ENCODE measurements at places on chromosomes 4 and X.

DNA sequence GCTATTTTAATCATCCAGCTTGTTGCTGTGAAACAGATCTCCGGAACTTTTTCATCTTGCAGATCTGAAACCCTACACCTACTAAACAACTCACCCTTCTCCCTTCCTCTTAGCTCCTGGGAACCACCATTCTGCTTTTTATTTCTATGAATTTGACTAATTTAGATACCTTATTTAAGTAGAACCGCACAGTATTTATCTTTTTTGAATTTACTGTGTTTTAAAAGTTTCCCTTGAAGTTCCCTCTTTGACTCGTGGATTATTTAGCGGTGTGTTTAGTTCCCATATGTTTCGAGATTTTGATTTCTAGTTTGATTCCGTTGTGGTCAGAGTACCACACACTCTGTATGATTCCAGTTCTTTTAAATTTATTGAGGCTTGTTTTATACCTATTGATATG, 44.6 kb downstream of the EIF2S3 start:
- no peak for DNase-seq

- peak; percentile 35 for DNase-seq
Measured at GRCh38 chr4:144663834-144664475, 18.0 kb downstream of the HHIP start.

GRCh38 chr4:69032847-69033638, 63.2 kb upstream of the UGT2B7 start:
- no peak for DNase-seq

DNA sequence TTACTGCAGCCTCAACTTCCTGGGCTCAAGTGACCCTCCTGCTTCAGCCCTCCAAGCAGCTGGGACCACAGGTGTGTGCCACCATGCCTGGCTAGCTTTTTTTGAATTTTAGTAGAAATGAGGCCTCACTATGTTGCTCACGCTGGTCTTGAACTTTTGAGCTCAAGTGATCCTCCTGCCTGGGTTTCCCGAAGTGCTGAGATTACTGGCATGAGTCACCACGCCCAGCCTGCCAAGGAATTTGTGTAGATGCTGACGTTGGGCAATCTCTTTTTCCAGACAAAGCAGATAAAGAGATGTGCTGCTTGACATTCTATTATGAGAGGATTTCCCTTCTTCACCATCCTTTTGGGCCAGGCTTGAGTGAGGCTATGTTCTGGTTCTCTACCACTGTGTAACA, 254.5 kb upstream of the RPS6KA3 start:
- DNase-seq: no peak

DNA sequence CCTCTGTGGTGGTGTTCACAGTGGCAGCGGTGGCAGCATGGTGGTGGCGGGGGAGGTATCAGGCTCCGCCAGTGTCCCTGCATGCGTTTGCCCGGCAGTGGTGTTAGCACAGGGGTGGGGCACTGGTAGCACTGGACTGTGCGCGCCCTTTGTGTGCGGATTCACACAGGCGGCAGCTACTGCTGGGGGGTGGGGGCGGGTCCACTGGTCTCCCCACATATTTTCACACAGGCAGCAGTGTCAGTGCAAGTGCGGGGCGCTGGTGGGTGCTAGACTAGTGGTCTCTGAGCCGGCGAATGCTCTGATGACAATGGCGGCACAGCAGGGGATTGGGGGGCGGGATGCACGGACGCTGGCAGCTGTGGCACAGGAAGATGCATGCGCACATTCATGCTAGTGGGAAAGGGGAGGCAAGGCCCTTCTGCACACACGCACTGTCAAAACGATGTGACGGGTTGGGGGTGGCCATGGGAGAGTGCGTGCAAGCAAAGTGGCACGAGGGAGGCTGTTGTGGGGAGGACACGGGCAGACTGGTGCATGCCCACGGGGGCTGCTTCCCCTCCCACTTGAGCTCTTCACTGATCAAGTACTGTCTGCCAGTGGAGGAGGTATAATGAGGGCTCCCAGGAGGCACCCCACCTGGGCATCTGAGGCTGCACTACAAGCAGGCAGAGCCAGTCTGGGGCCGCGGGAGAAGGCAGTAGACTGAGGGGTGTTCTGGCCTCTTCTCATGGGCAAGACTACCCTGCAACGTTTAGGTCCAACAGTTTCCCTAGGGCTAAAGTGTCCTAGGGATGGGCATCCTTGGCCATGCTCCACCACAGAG, 53.0 kb downstream of the POF1B start:
- DNase-seq: no peak

GRCh38 chrX:18449236-18449635, 23.8 kb downstream of the CDKL5 start:
- DNase-seq: no peak

DNA sequence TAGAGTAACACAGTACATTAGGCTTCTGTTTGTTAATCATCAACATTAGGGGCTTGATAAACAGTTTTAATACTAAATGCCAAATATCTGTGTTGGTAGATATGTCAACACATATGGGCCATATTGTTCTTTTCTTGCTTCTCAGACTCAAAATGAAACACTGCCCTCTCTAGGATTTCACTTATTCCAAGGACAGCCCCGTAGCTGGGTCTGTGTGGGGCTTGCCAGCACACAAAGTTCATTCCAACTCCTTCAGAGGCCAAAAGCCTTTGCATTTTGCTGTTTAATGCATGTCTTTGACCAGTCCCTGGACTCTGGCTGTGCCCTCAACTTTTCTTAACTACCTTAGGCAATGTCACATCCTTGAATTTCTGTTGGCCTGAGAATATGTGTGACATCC, 102.0 kb upstream of the ZNF827 start:
- DNase-seq: no peak

DNA sequence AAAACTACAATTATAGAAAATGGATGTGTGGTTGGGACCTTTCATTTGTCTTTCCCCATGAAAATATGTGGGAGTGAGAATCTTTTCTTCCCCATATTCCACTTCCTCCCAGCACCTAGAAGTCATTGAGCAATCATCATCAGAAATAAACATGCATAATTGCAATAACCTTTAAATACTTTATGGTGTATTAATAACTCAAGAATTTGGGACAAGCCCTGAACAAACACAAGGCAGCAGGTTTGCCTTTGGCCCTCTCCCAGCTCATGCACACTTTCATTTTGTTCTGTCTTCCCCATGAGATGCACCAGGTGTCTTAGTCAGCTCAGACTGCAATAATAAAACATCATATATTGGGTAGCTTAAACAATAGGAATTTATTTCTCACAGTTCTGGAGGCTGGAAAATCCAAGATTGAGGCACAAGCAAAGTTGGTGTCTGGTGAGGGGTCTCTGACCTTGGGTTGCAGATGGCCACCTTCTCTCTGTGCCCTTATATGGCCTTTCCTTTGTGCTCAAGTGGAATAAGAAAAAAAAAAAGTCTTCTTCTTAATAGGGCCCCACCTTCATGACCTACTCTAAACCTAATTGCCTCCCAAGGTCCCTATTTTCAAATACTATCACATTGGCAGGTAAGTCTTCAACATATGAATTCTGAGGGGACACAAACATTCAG, 34.7 kb upstream of the TMEM184C start:
- DNase-seq: no peak

DNA sequence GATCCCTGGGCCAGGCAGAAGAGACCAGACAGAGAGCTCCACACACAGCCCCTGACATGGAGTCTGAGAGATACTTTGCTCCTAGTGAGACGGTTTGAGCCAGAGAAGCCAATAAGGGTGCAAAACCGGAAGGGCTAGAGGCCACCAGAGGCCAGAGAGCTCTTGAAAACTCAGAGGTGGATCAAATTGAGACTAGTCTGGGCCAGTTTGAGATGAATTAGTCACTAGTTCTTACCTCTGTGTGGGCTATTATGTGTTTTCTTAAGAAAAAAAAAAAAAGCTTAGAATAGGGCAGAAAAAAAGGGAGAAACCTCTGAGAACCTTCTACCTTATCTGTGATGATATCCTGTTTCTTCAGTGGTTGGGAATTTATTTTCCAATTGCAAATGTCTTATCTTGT, 110.4 kb upstream of the EDNRA start:
- DNase-seq: no peak

Data from eye (tissue), 1 donor.